ENCODE measurements at places on chromosomes 4 and X. TPM values are rescaled to one million over a fixed set of nuclear protein-coding genes. Genes with fewer than 3 reads are reported as not detected.

DNA sequence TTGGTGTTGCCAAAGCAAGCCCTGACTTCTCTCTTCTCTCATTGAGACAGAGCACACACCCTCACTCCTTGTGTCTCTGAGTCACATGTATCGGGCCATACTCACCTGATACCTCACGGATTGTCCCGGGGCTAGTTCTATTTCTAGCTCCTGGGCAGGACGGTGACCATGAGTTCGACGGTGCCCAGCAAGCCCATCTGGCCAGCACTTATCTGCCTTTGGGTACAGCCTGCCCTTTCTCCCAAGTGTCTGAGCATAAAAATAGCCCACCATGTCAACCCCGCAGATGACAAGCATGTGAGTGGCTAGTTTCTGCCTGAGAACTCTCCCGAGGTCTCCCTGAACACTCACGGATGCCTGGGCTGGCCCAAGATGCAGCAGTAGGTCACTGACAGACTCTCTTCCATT lies 158.5 kb downstream of the DHRSX start:
- no peak overlapping the region for H3K27ac ChIP-seq
- H3K4me1 ChIP-seq: peaks cover 8% of the 10 kb centered on the region

- H3K27me3 ChIP-seq: no peaks in the 10 kb centered on the region
- DNase-seq: no peak
- no peaks in the 10 kb centered on the region for H3K36me3 ChIP-seq
- H3K27ac ChIP-seq: no peak overlapping the region
- no peaks in the 10 kb centered on the region for H3K4me1 ChIP-seq
These were observed 234.8 kb downstream of the IL15 start for GRCh38 chr4:141871086-141871770.

The CENPI gene
- polyA plus RNA-seq: 1.5 TPM

GRCh38 chrX:39946822-39947221 lies 150.9 kb downstream of the BCOR start:
- no peaks in the 10 kb centered on the region for H3K4me1 ChIP-seq
- no peaks in the 10 kb centered on the region for H3K36me3 ChIP-seq

The MAGT1 gene
- polyA plus RNA-seq: 8.5 TPM

- H3K4me3 ChIP-seq: no peak overlapping the region
- H3K4me1 ChIP-seq: no peaks in the 10 kb centered on the region
- DNase-seq: no peak
These were observed 176.3 kb upstream of the PITX2 start for GRCh38 chr4:110799211-110799610.

The FGFBP2 gene
- polyA plus RNA-seq: 0.26 TPM

The CXorf51B gene
- not detected for polyA plus RNA-seq

GRCh38 chrX:97685753-97686152 lies 802.0 kb downstream of the RPA4 start:
- no peaks in the 10 kb centered on the region for H3K36me3 ChIP-seq
- H3K4me1 ChIP-seq: no peaks in the 10 kb centered on the region
- H3K27me3 ChIP-seq: peaks cover 8% of the 10 kb centered on the region
- H3K4me3 ChIP-seq: no peak overlapping the region
- DNase-seq: peak; percentile 22
- no peak overlapping the region for H3K27ac ChIP-seq

The MGARP gene
- 136 TPM for polyA plus RNA-seq

DNA sequence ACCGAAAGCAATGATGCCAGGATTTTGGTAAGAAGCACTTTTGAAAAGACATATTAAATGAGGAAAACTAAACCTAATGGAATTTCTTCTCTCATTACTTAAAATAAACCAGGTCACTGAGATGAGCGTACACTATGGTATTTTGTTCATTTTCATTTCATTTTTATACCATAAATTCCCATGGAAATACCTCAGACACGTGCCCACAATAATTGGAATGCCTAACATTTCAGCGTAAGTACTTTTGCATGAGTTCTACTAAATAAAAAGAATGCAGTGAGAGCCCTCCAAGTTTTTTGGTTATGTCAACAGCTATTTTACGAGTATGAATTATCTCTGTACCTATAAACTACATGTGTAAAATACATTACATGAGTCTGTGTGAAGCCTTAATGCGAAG lies 3.2 kb downstream of the CAMK2D start:
- no peaks in the 10 kb centered on the region for H3K36me3 ChIP-seq
- no peak overlapping the region for H3K4me3 ChIP-seq
- no peak overlapping the region for H3K27ac ChIP-seq

DNA sequence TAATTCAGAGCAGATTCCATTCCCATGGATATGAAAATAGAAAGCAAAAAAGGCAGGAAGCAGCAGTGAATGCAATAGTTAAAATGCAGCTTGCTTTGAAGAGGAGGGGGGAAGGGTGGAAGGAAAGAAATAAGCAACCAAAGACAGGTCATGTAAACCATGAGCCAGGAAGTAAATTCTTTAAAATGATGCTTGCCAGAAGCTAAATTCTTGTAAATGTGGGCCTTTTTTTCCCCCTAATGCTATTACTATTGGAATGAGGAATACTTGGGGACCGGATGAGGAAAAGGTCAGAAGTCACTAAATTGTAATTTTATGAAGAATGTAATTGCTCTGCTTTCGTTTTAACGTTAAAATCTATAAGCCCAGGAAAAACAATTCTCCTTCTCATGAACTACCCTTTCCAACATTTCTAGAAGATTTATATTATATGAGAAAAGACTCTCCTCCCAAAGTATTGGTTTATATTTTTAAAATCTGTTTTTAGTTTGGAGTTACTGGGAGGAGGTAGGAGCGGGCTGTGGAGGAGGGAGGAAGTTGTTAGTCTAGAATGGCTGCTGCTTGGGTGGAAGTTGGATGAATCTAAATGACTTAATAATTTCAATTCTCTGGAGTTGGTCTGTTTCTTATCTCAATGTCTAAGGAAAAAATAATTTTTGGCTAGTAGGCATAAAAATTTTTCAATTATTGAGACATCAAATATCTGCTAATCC lies 77.6 kb upstream of the PCDH18 start:
- DNase-seq: no peak
- H3K27ac ChIP-seq: no peak overlapping the region
- H3K27me3 ChIP-seq: no peaks in the 10 kb centered on the region
- no peak overlapping the region for H3K4me3 ChIP-seq

- no peaks in the 10 kb centered on the region for H3K36me3 ChIP-seq
- no peaks in the 10 kb centered on the region for H3K27me3 ChIP-seq
- H3K4me3 ChIP-seq: no peak overlapping the region
These were observed 56.1 kb downstream of the PPP3CA start for GRCh38 chr4:101291198-101291597.

- DNase-seq: no peak
- H3K4me1 ChIP-seq: no peaks in the 10 kb centered on the region
- no peaks in the 10 kb centered on the region for H3K27me3 ChIP-seq
- peaks cover 21% of the 10 kb centered on the region for H3K36me3 ChIP-seq
- H3K4me3 ChIP-seq: no peak overlapping the region
These were observed 245.5 kb downstream of the ANK2 start for GRCh38 chr4:113294908-113295307.

GRCh38 chrX:128816919-128817318 lies 706.4 kb downstream of the SMARCA1 start:
- no peak overlapping the region for H3K4me3 ChIP-seq
- no peak for DNase-seq
- H3K4me1 ChIP-seq: no peaks in the 10 kb centered on the region
- no peak overlapping the region for H3K27ac ChIP-seq

GRCh38 chrX:71664889-71665491 lies 2.4 kb upstream of the LOC101059915 start:
- DNase-seq: no peak
- no peaks in the 10 kb centered on the region for H3K4me1 ChIP-seq
- H3K36me3 ChIP-seq: no peaks in the 10 kb centered on the region
- H3K27ac ChIP-seq: no peak overlapping the region
- no peaks in the 10 kb centered on the region for H3K27me3 ChIP-seq
- no peak overlapping the region for H3K4me3 ChIP-seq

DNA sequence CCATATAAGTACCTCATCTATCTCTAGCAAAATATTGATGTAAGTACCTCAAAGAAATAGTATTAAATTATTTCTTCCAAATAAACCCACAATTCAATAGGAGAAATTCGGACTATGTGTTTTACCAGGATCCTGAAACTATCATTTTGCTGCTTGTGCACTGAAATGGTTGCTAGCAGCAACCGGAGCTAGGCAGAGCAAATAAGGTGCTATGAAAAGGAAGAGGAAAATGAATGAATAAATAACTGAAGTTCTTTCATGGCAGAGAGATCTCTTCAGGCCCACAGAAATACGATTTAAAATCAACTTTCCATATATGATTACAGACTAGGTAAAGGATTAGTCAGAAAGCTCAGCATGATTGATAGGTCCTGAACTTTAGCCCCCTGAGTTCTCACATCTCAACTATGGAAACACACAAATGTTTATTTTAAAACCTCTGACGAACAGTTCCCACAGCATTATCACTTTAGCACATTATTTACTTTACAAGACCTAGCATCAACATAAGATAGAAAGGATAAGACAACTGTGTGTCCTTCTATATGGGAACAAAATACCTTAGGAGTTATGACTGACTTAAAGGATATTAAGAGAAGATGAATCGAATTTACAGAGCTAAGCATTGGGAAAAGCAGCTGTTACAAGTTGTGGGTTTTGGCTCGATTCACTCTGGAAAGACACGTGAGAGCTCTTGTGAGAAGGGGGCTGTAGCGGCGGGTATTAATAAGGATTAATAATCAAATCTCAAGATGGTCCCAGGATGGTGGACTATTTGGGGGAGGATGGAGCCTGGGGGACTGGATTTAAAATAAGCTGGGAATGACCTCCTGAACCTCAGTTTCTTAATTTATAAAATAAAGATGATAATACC lies 104.3 kb downstream of the CORIN start:
- no peaks in the 10 kb centered on the region for H3K4me1 ChIP-seq
- H3K4me3 ChIP-seq: no peak overlapping the region
- no peaks in the 10 kb centered on the region for H3K36me3 ChIP-seq
- H3K27me3 ChIP-seq: no peaks in the 10 kb centered on the region

GRCh38 chr4:11614426-11614825 lies 185.7 kb upstream of the HS3ST1 start:
- H3K27me3 ChIP-seq: no peaks in the 10 kb centered on the region
- no peak overlapping the region for H3K4me3 ChIP-seq
- H3K27ac ChIP-seq: no peak overlapping the region
- no peaks in the 10 kb centered on the region for H3K4me1 ChIP-seq
- no peak for DNase-seq

The MAGIX gene
- 7.6 TPM for polyA plus RNA-seq

Measured in adrenal gland (tissue), 19 donors.